ENCODE measurements at places on chromosomes 3 and 15.

DNA sequence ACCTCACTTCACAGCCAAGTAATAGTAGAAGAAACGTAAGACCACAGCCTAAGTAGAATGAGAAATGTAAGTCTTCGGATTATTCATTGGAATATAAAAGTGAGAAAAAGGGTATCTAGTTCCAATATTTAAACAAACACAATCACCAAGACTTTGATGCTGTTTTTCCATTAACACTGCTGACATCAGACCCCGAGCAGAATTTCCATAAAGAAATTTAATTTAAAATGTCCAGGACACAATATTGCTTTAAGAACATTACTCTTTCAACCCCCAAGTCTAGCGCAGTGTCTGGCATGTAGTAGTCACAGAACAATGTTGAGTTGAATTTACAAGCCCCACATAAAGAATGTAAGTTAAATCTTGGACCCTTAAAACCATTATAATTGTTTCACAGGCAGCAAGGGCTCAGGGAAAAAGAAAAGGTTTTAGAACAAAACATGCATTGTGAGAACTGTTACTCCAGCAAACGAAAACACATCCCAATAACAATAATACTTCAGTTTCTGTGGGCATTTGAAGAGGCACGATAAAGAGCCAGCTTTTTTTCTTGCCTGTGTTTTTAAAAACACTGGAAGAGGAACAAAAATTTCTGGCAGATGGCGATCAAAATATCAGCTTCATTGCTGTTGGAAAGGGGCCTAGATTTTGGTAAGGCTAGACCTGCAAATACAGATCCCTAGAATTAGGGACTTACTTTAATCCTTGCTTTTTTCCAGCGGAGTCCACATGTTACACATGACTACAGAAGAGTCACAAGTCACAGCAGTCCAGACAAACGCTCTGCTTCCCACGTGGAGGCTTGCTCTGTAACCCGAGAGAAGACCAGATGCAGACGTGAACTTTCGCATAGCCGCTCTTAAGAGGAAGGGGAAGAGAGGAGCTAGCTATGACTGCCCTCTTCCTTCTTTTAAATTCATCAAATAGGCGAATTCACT, 77.9 kb upstream of the IGSF10 start:
- no peak for DNase-seq

GRCh38 chr15:28456476-28457395, 76.0 kb downstream of the GOLGA8G start:
- no peak for DNase-seq

DNA sequence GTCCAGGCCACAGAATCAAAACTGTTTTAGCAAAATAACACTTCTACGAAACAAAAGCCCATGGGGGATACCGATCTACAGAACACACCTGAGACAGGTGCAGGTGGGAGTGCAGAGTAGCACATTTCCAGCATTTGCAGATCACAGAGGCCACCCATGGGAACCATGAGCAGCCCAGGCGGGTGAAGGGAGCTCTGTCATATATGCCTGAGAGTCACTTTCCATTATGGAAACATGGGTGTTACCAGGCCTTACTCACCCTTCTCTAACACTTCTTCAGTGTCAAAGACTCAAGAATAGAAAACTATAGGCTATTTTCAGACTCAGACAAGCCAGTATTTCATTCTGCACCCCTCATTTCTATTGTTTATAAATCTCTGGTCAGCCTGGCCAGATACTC, 3.5 kb downstream of the PLA1A start:
- no peak for DNase-seq

- DNase-seq = no peak
Observed at GRCh38 chr3:11379238-11379823, 107.1 kb downstream of the ATG7 start.

GRCh38 chr15:75620058-75620820, 5.3 kb downstream of the SNUPN start:
- DNase-seq = no peak

- no peak for DNase-seq
Observed at GRCh38 chr15:31228980-31229826, 97.4 kb upstream of the KLF13 start.

- DNase-seq = no peak
Observed at GRCh38 chr3:188979669-188980310, 192.0 kb upstream of the TPRG1 start.

DNA sequence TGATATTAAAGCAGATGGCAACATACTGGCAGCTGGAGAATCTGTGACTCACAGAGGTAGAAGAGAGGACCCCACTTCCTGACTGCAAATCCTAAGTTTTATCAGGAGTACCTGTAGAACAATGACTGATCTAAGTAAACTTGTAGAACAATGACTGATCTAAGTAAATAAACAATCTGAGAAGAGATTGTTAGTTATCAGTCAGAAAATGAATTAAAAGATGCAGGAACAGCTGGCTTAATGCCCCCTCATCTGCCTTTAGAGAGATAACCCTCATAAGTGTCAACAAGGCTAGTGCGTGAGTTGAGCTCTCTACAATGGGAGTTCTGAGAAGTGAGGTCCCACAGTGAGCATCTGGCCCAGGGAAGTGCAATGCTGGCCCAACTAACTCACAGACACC, 14.6 kb downstream of the ACAD11 start:
- DNase-seq = no peak

GRCh38 chr15:41597787-41598186, 38.8 kb downstream of the TYRO3 start:
- no peak for DNase-seq

DNA sequence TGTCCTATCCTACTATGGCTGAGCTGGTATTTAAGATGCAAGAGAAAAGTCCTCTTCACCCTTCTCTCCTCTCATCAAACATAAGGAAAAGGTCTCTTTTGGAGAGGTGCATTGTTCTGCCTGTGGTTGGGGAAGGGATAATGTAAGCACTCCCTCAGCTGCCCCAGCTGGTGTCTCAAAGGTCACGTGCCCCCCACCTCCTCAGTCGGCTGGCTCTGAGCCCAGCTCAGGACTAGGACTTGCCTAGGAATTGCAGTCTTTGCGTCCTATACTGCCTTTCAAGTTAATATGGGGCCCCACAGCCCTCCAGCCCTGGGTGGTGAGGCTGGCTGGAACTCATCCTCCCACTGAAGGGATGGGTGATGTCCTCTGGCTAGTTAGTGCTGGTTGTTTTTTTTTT, 29.7 kb downstream of the OR4F15 start:
- DNase-seq = no peak

- no peak for DNase-seq
Observed at GRCh38 chr3:172090035-172090434, 50.7 kb downstream of the FNDC3B start.

GRCh38 chr3:83769791-83770663, 1188.8 kb upstream of the CADM2 start:
- no peak for DNase-seq

- no peak for DNase-seq
Observed at GRCh38 chr3:123385981-123386380, 62.9 kb downstream of the ADCY5 start.

- DNase-seq = no peak
Observed at GRCh38 chr15:57220205-57220604, 156.1 kb upstream of the CGNL1 start.

GRCh38 chr15:47720555-47720954, 3.2 kb downstream of the SEMA6D start:
- DNase-seq = no peak

DNA sequence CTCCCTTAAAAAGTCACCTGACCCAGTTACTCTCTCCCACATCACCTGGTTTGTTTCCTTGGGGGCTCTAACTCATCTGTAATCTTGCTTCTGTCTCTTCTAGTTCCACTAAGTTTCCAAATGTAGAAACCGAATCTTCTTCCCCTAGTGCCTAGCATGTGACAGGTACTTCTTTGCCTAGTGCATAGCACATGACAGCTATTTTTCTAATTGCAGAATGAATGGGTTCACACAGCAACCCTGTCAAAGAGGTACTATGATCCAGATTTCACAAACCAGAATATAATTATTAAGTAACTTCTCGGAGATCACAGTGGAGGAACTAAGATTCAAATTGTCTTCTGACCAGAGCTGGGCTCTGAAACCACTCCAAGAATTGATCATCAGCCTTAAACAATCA, 7.4 kb downstream of the DPH3 start:
- no peak for DNase-seq

GRCh38 chr15:86247249-86247955, 167.7 kb downstream of the AGBL1 start:
- DNase-seq = no peak

DNA sequence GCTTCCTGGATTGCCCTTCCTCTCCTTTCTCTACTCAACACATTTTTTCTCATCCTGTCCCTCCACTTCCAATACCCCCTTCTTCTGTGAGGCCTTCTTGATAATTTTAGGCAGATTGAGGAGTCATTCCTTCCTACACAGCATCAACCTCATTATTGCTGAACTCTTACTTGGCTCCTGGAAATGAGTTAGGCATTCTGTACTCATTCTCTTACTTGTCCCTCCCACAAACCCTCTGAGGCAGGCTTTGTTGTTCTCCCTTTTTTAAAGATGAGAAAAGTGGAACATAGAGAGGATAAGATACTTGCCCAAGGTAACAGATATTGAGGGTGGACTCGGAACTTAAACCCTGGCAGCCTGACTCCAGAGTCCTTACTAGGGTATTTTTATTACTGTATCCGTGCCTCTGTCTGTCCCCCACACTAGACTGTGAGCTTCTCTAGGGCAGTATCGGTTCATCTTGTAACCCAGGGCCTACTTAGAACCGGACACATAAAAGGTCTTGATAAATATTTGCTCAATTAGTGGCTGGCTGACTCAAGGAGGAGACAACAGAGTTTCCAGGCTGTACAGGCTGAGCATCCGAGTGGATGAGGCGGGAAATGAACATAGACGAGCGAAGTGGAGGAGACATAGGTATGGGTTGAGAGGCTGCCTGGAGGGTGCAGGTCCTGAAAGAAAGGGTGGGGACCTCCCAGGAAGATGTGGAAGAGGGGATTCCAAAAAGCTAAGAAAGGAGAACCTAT, 148.7 kb upstream of the ATP2B2 start:
- no peak for DNase-seq

GRCh38 chr15:79644091-79644490, 212.0 kb downstream of the MINAR1 start:
- DNase-seq = no peak

- no peak for DNase-seq
Observed at GRCh38 chr3:171718493-171719185, 91.6 kb downstream of the PLD1 start.

DNA sequence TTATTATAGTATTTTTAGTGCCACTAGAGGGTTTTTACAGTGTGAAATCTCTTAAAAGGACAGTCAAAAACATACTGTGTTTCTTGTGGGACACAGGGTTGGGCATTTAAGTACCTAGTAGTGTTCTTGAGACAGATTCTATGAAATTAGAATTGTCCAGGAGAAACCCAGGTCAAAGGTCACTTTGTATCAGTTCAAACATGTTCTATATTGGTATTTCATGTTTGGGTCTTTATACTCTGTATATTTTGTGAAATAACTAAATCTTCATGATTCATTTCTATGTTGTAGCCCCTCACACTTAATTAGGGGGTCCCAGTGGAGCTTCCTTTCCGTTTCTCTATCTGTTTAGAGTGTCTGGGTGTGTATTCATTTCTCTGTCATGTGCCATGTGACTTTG, 171.6 kb downstream of the PTPRG start:
- no peak for DNase-seq

- DNase-seq = no peak
Observed at GRCh38 chr3:115766587-115767482, 143.5 kb downstream of the GAP43 start.

DNA sequence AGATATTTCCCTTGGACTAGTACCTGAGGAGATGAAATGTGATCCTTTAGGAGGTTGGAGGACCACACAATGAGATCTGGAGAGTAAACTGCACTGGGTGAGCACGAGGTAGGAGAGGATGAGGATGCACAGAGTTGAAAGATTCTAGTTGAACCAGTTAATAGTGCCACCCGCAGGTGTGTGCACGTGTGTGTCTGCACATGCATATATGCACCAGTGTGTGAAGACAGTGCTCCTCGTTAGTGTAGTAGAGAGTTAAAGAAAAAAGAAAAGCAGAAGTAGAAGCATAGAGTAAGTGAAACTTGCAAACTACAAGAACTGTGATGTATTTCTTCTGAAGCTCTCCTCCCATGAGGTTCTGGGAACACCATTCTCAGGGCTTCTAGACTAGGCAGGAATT, 8.4 kb downstream of the MED12L start:
- no peak for DNase-seq

DNA sequence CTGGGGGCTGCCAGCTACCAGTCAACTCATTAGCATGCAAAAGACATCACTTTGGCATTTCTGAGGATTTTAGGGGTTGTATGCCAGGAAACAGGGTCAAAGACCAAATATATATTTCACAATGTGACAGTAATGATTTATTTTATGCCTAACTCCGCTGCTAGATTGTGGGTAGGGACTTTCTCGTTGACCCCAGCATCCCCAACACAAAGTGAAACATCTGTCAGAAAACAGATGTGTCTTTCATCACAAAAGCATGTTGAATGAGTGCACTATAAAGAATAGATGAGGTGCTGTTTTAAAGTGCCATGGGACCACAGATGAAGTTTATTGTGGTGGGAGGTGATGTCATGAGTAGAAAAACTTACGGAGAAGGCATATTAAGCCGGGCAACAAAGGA, 59.7 kb downstream of the ITPR1 start:
- DNase-seq = no peak

DNA sequence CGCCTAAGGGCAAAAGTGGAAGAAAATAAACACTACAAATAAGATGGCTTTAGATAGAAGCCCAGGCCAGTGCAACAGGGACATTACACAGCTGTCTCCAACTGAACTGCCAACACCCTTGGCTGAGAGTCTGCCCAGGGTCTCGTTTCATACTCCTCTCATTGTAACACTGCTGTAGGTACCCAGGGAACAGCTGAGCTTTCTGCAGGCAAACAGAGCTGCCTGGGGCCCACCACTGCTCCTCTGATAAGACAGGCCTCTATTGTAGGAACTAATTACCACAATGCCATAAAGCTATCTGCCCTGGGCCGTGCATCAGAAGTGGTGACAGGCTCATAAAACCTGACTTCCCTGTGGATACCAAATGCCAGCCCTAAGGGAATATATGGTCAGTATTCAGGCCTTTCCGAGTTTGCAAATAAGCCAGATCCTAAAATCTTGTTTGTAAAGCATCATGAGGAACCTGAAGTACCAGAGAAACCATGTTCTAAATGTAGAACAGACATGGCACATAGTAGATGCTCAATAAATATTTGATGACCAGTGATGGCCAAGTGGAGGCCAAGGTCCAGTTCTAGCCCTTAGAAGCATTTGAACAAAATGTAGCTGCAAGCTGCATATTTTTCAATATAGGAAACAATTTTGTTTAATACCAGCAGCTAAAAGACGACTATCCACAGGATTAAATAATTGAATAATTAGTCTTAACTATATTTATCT, 84.3 kb upstream of the NEO1 start:
- no peak for DNase-seq

Data from stimulated activated CD4-positive, alpha-beta T cell treated with anti-CD3 and anti-CD28 coated beads, Interleukin-1b, Interleukin-23, amount 100 ng/mL, for 1 hour (primary cell).